ENCODE measurements at places on chromosomes 6 and 20. TPM values are rescaled to one million over a fixed set of nuclear protein-coding genes. Genes with fewer than 3 reads are reported as not detected.

GRCh38 chr6:167673946-167674345, 152.8 kb upstream of the AFDN start:
- no peaks in the 10 kb centered on the region for H3K36me3 ChIP-seq
- H3K27ac ChIP-seq: no peak overlapping the region
- H3K27me3 ChIP-seq: peaks cover 6% of the 10 kb centered on the region
- no peaks in the 10 kb centered on the region for H3K4me1 ChIP-seq
- no peak overlapping the region for H3K4me3 ChIP-seq
- DNase-seq: no peak

DNA sequence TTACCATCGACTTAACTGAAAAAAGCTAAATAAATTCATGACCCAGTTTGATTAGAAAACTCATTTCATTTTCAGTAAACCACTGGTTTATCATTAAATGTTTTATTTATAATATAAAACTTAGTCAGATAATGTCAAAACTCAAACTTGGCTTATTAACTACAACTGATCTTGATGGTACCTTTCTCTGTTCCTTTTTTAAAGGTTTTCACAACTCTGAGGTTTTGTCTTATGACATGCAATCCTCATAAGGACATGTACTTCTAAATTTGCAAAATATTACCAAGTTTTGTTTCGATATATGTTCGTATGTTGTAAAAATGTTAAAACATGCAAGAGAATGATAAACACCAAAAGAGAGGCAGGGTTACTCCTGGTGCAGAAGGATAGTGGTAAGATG, 82.5 kb upstream of the PDE10A start:
- no peaks in the 10 kb centered on the region for H3K36me3 ChIP-seq
- DNase-seq: no peak
- H3K27ac ChIP-seq: no peak overlapping the region
- H3K4me1 ChIP-seq: no peaks in the 10 kb centered on the region

- no peak for DNase-seq
- no peak overlapping the region for H3K27ac ChIP-seq
- no peaks in the 10 kb centered on the region for H3K4me1 ChIP-seq
- no peaks in the 10 kb centered on the region for H3K36me3 ChIP-seq
- H3K4me3 ChIP-seq: no peak overlapping the region
Measured at GRCh38 chr6:112502351-112503090, 155.4 kb downstream of the RFPL4B start.

Gene C2
- total RNA-seq: 3.2 TPM

Gene ZNF391
- 3.3 TPM for total RNA-seq

Measured in CD4-positive, alpha-beta memory T cell (primary cell).